Gastrocnemius medialis (tissue), 4 donors: ENCODE measurements at places on chromosomes 16 and 17. TPM values are rescaled to one million over a fixed set of nuclear protein-coding genes. Genes with fewer than 3 reads are reported as not detected.

Gene CLEC18C
- total RNA-seq: 0.41 TPM

Gene TOM1L1
- 4.7 TPM for total RNA-seq

Gene CD300E
- total RNA-seq: 0.91 TPM

Gene CPNE2
- total RNA-seq: 20.0 TPM

Gene BAHCC1
- 8.4 TPM for total RNA-seq
